AG04449 (cell line): ENCODE measurements at places on chromosomes 6 and 20.

DNA sequence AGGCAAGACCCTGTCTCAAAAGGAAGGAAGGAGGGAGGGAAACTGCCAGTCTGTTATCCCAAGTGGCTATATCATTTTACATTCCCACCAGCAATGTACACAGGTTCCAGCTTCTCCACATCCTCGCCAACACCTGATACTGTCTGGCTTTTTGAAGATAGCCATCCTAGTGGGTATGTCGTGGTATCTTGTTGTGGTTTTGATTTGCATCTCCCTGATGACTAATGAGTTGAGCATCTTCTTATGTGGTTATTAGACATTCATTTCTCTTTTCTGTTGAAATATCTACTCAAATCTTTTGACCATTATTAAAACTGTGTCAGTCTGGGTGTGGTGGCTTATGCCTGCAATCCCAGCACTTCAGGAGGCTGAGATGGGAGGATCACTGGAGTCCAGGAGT, 47.9 kb upstream of the ARID1B start:
- no peak for DNase-seq

GRCh38 chr6:148924226-148925012, 177.6 kb downstream of the UST start:
- DNase-seq, result no peak

DNA sequence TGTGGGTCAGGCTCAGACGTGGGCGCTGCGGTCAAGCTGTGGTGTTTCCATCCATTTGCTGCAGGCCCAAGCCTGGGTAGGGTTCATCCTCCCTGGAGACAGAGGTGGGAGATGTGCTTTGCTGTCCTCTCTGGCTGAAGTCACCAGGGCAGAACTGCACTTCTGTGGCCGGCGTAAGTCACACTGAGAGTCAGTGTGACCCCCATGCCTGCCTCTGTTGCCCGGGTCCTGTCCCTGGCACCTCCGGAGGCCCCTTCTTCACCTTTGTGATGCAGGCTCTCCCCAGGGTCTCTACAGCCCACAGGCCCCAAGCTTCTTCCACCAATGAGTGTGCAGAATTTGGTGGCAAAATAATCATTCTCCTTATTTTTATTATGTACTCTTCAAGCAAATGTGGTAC, 53.8 kb upstream of the DACT2 start:
- no peak for DNase-seq

- no peak for DNase-seq
These were observed 58.1 kb upstream of the REV3L start for GRCh38 chr6:111541026-111541681.

- no peak for DNase-seq
These were observed 39.7 kb downstream of the PPARD start for GRCh38 chr6:35382015-35382414.

- DNase-seq, result no peak
These were observed 815.5 kb downstream of the BCKDHB start for GRCh38 chr6:80921861-80922460.

GRCh38 chr6:156175971-156176421, 601.2 kb upstream of the ARID1B start:
- no peak for DNase-seq

- DNase-seq, result no peak
These were observed 151.2 kb upstream of the TAB2 start for GRCh38 chr6:149166336-149166735.

DNA sequence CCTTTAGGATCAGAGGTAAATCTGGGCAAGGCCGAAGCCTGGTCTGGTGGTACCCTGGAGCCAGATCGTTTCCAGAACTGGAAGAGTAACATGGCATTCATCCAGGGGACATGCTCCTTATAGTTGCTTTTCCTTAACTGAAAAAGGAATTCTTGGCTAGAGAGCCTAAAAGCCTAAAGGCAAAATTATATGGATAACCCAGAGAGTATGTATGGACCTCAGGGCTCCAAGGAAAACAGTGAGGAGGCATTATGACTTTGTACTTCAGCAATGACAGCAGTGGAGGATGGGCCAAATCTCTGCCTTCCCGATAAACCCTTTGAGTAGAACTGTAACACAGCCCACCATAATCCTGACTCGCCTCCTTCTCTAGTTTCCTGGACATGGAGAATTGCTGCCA, 29.3 kb downstream of the ARHGAP18 start:
- no peak for DNase-seq

- DNase-seq, result no peak
These were observed 205.4 kb downstream of the PREX1 start for GRCh38 chr20:48622421-48622820.

DNA sequence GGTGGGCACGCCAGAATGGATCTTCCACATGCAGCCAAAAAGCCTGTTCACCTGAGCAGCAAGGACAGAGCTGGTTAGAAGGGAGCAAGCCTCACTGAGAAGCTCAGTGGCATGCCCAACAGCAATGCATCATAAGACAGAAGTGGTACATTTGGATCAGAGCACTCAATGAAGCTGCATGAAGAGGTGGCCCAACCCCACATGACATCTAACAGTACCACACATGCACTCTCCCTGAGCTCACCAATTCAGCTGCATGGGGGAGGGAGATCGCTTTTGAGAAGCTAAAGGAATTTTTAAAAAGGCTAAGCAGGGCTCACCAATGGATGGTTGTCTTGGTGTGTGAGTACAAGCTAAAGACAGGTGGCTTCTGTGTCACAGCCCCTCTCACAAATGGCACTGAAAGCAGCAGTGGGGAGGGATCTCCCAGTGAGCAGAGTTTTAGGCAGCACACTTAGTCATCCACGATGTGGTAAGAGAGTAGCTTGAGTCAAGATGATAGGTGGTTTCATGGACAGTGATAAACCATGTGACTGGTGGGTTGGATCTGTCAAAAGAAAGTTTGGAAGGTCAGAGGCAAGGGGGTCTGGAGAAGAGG, 166.6 kb upstream of the TAB2 start:
- DNase-seq, result no peak

GRCh38 chr6:56279331-56280080, 32.1 kb upstream of the COL21A1 start:
- DNase-seq, result no peak

DNA sequence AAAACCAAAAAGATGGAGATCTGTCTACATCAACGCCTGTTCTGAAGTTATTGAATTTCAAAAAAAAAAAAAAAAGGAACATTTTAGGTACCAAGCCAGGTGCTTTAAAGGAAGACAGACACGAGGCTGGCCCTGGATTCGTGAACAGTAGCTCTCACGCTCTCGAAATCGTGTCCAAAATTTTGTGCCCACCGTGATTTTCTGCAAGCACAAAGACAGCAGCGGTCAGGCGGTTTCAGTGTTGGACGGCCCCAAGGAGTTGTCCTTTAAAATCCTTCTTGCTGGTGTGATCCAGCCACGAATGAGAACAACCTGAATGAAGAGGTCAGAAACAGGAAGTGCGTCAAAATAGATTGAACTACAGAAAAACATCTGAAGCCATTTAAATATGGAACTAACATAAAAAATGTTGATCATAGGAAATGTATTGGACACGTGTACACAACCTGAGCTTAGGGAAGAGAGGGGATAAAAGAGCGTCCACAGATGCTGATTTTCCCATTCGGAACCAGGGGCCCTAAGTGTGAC, 78.2 kb downstream of the THBS2 start:
- no peak for DNase-seq

- peak; percentile 52 for DNase-seq
These were observed 93.0 kb downstream of the ADTRP start for GRCh38 chr6:11685481-11686093.

GRCh38 chr20:44367746-44368145, 12.2 kb downstream of the HNF4A start:
- DNase-seq, result no peak

DNA sequence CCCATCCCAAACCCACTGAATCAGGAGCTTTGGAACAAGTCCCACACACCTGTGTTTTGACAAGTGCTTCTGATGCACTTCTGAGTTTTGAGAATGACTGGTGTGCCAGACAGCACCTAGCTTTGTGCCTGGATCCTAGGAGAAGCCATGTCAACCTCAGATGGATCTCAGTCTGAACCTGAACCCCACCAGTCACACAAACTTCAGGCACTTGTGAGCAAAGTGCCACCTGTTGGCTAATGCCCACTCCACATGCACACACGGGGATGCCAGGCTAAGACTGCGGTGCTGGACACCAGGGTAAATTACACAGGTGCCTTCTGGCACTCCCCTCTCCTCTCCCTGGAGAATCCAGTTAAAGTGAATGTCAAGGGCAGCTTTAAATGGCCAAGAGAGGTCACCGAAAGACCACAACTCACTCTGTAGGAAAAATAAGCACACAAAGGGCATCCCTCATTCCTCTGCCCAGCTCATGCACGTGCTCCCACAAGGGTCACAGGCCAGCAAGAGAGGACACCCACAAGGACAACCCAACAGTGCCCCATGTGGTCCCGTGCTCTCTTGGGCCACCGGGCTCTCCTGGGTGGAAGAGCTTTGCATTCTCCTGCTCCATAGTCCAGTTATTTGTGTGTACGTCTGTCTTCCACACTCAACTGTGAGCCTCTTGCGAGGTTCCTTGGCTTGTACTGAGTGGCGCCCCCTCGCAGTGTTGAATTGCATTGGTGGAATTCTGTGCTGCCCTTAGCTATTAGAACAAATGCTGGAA, 45.6 kb downstream of the TAF8 start:
- no peak for DNase-seq
